ENCODE measurements at places on chromosomes 3 and 15.
A peak's percentile ranks its signal among the peaks of the same experiment; 100 is the strongest.

- DNase-seq: peak; percentile 85
Observed at GRCh38 chr3:126781889-126782491, 78.0 kb downstream of the CHCHD6 start.

DNA sequence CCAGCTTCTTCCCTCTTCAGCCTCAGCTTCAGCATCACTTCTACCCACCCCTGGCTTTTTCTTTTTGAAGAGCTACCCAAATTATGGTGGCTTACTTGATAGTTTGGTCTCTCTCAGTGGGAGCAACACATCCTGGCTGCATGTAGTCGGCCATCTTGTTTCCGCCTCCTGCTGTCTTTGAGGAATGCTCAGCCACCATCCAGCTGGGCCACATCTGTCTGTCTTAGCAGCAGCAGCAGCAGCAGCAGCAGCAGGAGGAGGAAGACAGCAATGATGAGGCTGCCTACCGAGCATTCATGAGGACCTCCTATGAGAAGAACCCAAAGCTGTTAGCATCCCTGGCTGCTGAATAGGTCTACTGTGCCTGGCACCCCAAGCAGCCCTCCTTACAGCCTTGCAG, 19.7 kb downstream of the IL16 start:
- DNase-seq: no peak

DNA sequence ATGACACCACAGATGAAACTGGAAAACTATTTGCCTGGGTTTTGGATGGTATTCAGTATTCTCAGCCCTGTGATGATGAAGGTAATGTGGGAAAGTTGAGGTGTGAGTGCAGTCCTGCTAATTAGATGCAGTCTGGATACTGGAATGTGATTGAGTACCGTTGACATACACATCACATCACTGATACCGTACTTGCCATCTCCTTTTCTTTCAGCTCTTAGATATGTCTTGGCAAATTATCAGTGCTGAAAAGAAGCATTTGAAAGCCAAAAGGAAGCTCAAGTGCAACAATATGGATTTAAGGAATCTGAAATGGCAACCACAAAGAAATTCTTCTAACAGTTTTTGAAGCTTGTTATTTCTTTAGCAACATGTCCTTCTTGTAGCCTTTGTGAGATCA, 381.4 kb upstream of the TGFBR2 start:
- no peak for DNase-seq

DNA sequence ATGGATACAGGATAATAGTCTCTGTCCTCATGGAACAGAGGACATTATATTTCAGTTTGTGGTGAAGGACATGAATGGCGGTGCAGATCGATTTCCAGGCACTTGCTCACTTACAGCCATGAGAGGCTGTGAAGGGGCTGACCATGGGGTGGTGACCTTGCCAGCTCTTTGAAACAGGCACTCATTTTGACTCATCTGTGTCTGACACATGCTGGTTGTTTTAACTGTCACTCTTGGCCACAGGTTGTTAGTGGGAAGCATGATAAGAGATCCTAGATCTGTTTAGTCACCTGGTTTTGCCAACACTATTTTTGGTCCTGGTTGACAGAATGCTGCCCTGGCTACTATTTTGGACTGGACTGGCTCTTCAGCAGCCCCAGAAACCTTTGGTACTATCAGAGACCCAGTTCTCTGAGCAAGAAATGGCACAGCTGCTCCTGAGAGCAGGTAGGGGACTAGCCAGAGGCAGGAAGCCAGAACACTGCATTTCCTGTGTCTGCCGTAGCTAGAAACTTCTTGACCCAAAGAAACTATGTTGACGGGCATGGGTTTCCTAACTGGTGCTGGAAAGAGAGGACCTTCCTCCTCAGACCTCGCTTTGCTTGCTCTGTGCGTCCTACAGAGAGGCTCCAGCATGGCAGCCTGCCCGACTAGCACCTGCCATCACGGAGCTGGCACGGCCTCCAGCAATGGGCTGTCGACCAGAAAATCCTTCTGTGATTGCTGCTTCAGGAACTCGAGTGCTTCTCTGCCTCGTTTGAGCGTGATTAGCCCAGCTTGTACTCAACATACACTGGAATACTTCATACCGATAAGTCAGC, 6.3 kb downstream of the PXYLP1 start:
- no peak for DNase-seq

DNA sequence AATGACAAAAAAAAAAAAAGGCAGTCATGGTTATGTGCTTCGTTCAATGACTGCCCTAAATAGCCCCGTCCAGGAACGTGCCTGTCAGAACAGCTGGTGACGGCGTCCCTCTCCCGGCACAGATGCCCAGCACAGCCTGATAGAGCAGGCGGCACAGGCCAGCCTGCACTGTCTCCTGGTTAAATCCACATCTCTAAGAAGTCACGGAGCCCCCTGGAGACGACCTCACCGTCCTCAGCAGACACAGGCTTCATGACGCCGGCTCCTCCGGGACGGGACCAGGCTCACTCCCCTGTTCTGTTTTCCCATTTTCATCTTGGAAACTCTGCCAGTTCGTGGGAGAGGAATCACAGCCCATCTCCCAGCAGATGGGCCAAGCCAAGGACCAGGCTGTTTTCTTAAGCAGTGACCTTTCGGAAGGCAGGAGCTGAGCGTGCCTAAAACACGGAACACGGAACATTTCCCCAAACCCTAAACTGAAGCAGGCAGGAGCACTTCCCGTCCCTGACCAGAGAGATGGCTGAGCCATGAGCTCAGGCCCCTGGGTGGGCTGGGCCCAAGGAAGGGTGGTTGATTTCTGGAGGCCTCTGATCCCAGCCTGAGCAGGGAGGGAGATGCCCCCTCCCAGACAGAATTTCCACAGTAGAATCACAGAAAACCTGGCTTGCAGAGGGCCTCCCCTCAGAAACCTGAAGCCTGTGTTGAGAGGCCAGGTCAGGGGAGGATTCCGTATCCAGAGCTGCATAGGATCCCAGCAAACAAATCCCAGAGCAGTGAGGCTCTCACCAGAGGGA, 35.9 kb downstream of the ADCY5 start:
- DNase-seq: peak; percentile 26

DNA sequence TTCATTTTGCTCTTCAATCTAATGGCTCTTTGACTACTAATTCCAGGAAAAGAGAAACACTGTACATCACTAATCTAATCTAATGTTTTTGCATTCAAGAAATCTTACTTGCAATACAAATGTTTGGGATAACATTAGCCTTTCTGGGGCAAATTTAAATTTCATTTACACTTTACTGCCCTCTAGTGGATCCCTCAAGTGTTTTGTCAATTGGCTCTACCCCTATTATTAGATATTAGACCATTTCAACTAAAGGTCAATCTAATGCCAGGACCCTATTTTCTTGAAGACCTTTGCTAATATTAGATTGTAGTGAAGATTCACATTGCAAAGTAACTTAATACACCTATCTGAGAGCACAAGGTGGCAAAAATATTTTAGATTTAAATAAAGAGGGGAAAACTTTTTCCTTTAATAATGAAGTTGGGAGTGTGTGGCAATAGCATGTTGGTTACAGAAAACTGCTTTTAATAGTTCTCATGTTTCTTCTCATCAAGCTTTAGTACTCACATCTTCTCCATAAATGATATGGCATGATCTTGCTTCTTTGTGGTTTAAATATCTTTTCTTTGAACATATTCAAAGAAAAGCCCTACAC, 5.0 kb downstream of the C2CD4A start:
- peak; percentile 37 for DNase-seq

- no peak for DNase-seq
Observed at GRCh38 chr15:36694574-36694973, 115.1 kb downstream of the CDIN1 start.

GRCh38 chr3:65677486-65678010, 361.2 kb downstream of the MAGI1 start:
- DNase-seq: no peak

- DNase-seq: no peak
Observed at GRCh38 chr3:195899701-195900435, 8.5 kb downstream of the TNK2 start.

DNA sequence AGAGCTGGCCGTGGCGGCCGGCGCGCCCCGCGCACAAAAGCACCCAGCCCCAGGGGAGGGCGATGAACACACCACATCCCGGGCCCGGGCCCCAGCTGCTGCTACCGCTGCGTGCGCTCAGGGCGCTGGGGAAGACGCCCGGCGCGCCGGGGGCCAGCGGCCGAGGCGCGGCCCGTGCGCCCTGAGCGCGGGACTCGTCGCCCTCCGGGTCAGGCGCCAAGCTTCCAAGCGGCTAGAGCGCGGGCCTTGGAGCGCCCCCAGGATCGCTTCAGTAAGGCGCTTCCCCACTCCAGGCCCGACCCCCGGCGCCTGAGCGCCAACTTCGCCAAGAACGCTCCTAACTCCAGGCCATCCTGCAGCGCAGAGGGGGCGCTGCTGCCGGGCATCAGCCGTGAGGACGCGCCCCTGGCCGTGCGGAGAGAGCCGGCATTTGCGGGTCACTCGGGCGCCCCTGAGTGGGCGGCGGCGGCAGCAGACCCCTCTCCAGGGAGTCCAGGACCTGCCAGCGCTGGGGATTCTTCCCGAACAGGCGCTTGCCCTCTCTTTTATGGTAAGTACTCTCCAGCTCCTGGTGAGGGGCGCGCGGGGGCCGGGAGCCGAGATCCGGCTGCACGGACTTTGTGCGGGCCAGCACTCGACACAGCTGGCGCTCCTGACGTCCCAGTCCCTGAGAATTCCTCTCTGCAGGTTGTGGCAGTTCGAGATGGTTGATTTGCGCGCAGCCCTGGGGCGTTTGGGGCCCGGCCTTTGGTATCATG, 475 bp downstream of the SPSB4 start:
- DNase-seq: no peak

DNA sequence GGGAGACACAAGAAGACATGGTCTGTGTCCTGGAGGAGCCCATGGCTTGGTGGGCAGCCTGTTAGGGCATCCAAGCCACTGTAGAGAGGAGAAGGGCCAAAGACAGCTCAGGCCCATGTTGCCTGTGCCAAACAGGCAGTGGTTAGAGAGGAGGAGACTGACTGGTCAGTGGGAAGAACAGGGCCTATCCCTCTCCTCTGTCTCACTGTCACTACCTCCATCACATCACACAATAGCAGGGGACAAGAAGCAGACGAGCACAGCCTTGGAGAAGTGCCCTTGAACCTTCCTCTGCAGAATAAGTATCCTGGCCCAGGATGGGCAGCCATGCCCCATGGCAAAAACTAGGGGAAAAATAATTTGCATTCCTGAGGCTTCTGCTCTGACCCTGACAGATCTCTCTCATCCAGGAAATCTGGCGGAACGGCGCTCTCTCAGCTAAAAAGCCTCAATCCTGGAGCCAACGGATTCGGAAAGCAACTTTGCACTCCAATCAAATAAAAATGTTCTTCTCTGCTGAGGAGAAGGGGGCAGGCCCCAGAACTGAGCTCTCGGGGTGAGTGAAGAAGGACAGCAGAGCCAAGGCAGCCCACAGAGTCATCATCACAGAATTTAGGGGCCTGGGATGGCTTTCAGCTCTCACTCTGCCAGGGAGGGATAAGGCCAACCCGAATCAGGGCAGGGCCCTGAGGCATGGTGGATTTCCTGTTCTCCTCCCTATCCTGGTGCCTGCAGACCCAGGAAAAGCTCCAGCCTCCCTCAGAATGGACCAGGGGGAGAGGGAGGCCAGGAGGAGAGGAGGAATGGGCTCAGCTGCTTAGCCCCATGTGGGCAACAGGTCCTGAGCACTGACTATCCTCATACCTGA, 1.6 kb downstream of the SHF start:
- peak; percentile 32 for DNase-seq

DNA sequence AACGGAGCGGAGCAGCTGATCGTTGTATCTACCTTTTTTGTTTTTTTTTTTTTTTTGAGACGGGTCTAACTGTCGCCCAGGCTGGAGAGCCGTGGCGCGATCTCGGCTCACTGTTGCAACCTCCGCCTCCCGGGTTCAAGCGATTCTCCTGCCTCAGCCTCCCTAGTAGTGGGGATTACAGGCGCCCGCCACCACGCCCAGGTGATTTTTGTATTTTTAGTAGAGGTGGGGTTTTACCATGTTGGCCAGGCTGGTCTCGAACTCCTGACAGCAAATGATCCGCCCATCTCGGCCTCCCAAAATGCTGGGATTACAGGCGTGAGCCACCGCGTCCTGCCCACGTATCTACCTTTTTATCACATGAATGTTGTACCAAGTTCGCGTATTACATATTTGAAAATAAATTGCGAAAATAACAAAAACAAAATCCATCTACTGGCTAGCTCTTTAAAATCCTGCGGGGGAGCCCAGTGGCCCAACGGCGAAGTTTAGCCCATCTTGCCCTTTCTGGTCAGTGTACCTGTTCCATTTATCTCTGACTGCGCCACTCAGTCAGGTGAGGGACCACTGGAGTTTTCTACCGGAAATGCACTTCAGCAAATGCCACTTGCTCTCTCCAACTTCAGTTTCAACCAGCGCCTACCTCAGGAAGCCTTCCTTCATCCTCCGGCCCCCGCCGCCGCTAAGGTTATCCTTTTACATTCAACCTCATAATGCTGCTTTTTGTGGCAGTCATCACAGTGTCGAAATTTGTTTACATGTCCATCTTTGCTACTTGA, 1.2 kb upstream of the EIF3J start:
- no peak for DNase-seq

- no peak for DNase-seq
Observed at GRCh38 chr15:27702581-27702980, 396.5 kb downstream of the OCA2 start.

- no peak for DNase-seq
Observed at GRCh38 chr15:50210462-50211157, 28.6 kb downstream of the SLC27A2 start.

DNA sequence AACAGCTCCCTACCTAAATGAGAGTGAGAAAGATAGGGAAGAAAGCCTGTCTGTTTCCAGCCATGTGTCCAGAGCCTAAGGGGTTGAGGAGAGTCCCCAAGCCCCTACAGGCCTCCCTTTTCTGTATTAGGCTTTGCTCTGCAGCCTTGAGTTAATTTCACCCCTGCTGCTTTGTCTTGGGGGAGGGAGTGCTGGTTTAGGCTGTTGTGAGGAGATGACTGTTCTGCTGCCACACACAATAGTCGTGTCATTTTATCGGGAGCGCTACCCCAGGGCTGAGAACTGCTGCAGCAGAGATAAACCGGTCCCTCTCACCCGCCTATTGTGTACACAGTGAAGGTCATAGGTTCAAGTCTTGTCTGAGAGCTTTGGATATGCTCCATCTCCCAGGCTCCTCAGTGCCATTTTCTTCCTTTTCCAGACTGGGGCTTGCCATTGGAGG, 1.4 kb downstream of the ZNF609 start:
- DNase-seq: peak; percentile 29

GRCh38 chr3:11508346-11509172, 135.2 kb downstream of the VGLL4 start:
- DNase-seq: no peak

DNA sequence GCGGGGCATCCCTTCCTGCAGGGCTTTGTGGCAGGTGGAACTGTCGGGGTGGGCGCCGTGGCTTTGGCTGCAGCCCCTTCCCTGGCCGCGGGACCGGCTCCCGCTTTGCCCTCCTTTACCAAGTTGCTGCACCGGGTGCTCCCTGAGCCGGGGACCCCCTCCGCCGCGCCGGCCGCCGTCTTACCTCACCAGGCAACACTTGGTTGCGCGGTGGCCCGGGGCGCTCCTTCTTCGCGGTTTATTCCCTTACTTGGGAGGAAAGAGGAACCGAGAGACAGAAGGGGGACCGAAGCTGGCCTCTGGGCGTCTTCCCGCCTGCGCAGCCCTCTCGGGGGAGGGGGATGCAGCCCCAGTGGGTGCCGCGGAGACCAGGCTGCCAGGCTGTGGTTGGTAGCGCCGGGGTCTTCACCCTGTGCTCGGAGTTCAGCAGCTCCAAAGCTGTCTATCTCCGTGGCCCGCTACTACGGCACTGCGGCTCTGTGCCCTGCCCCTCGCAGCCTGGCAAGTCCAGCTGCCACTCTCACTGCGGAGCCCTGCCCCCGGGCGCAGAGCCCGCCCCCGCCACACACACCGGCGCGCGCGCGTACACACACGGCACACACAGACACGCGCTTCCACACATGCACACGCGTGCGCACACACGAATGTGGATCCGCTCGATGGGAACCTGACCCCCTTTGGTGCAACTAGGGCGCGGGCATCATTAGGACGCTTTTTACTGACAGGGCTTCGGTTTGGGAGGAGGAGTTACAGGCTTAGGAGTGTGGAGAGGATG, at the start of gene DGKG:
Gene DGKG (minus strand): TSS at position 473 of the 775 bp plus-strand sequence. CDS start 41,775 bp downstream, outside the sequence.
- peak; percentile 36 for DNase-seq
